ENCODE measurements at places on chromosomes 6 and 20.

GRCh38 chr20:24773751-24774201 lies 175.3 kb upstream of the CST7 start:
- DNase-seq = peak; percentile 96

- no peak for DNase-seq
Measured at GRCh38 chr6:42010185-42010891, 40.0 kb upstream of the TAF8 start.

- DNase-seq = peak; percentile 76
Measured at GRCh38 chr6:113936093-113936934, 34.6 kb downstream of the HDAC2 start.

DNA sequence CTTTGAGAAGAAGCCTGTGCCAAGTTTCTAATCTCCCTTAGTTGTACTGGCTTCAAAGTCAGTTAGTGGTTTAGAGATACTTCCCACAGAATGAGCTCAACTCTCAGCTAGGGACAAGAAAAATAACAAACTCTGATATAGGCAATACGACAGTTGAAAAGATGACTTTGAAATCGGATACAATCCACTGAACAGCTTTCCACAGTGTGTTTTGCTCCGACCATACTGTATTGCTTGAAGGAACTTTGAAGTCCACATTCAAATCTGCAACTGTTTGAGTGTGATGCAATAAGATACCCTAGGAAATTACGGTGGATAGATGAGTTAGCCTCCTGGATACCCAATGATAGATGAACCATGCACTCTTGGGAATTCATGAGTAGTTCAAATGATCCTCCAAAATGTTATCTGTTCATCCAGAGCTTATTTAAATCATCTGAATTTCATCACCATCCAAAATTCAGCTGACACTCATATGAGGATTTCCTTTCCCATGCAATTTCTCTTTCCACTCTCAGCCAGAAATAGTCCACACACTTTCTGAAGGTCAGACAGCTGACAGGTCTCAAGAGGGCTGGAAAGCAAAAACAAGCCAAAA lies 443.8 kb downstream of the HAO1 start:
- peak; percentile 90 for DNase-seq

DNA sequence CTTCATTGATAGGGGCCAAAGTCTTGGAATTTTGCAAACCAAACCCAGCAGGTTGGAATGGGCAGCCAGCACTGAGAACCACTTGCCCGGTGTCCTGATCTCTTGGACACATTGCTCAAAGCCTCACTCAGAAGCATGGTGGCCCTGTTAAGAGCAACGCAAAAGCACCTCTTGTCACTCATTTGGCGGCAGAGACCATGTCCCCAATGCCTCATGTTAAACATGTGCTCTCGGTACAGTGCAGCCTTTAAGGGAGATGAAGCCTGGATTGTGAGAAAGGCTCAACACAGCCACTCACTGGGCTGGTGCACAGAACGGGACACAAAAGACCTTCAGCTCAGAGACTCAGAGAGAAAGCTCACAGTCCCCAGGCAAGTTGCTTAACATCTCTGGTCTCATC lies 298.4 kb upstream of the PRDM1 start:
- no peak for DNase-seq
